ENCODE measurements at places on chromosomes 3 and 15. TPM values are rescaled to one million over a fixed set of nuclear protein-coding genes. Genes with fewer than 3 reads are reported as not detected.
A peak's percentile ranks its signal among the peaks of the same experiment; 100 is the strongest.

GRCh38 chr3:5264896-5265770 is 77.6 kb downstream of the EDEM1 start:
- DNase-seq: no peak

Gene GASK1A
- total RNA-seq: 22.6 TPM

Gene TUBGCP4
- total RNA-seq: 12.2 TPM

DNA sequence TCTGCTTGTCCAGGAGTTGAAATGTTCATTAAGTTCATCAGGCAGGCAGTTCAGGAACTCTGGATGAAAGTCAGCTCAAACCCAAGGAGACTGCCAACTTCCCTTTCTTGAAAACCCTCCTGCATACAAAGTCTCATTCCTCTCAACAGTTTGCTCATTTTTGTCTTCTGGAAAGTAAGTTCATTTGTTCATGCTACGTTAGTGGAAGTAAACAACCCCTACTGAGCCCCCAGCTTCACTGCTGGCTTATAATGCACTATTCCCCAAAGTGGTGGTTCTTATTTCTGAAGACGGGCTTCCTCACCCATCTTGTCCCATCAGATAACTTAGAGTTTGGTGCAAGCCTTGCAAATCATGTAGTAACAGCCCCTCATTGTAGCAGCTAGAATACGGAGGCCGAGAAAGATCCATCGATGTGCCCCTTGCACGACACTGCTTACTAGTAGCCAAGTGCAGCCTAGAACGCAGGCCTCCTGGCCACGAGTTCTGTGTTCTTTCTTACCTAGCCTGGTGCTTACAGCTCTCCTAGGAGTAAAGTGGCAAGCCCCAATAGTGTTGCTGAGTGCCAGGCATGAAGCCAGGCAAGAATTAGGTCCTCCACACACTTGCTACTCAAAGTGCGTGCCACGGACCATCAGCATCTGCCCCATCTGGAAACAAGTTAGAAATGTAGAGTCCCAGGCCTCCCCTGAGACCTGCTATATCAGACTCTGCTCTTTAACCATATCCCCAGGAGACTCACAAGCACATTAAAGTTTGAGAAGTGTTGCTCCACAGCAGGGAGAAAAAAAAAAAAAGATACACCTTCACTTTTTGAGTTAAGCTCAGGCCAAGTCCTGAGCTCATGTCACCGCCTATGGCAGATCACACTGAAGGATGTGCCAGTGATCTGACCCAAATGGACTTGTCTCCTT is 82.5 kb downstream of the RFTN1 start:
- DNase-seq: no peak

Gene GREM1
- total RNA-seq: 21.3 TPM

Gene CYP8B1
- not detected for total RNA-seq

Gene FGF7
- total RNA-seq: 178 TPM

Gene PLIN1
- 114 TPM for total RNA-seq

- no peak for DNase-seq
Observed at GRCh38 chr15:58360421-58361090, 71.2 kb upstream of the LIPC start.

DNA sequence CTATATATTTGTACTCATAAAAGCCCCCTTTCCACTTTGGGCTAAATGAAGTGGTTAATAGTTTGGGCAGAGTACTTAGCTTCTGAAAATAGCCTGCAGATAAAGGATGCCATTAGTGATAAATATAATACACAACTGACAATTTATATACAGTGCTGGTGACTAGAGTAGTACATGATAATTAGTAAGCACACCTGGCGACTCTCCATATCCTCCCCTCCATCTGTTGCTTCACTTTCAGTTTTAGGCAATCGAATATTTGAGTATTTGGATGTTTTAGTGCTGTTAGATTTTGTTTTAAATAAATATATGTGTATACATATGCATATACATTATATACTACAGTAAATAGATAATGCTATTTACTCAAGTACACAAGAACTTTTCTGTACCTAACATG is 35.9 kb upstream of the CHMP2B start:
- no peak for DNase-seq

Gene HRH1
- 3.9 TPM for total RNA-seq

GRCh38 chr3:79514069-79514468 is 253.7 kb downstream of the ROBO1 start:
- DNase-seq: no peak

- no peak for DNase-seq
Observed at GRCh38 chr3:25603703-25604102, 61.0 kb downstream of the TOP2B start.

Gene LARP6
- total RNA-seq: 72.5 TPM

Gene AGBL1
- total RNA-seq: not detected

- DNase-seq: no peak
Observed at GRCh38 chr3:141275511-141275910, 43.9 kb downstream of the PXYLP1 start.

Gene IGSF11
- 1.3 TPM for total RNA-seq

DNA sequence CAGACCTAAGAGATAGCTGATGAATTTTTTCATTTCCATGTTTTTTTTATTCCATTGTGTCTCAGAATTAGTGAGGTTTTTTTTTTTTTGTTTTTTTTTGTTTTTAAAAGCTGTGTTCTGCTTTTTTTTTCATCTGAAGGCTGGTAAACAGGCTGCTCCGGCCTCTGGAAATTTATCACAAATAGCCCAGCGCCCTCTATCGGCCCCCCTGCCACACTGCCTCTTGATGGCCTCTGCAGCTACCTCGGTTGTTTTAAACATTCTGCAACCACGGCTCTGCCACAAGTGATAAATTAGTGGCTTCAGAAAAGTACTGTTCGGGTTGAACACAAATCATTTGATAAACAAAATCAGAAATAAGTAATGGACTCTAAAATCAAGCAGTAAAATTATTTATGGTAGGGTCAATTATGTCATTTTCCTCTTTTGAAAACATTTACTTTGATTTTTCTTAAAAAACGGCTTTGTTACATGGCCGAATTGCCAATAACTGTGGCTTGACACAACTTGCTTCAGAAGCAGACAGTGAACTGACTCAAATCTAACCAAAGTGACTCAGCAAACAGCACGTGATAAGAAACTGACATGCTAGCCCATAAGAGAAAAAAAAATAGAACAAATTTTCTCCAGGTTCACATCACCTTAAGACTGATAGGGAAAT is 87.8 kb downstream of the RSL24D1 start:
- DNase-seq: peak; percentile 24

DNA sequence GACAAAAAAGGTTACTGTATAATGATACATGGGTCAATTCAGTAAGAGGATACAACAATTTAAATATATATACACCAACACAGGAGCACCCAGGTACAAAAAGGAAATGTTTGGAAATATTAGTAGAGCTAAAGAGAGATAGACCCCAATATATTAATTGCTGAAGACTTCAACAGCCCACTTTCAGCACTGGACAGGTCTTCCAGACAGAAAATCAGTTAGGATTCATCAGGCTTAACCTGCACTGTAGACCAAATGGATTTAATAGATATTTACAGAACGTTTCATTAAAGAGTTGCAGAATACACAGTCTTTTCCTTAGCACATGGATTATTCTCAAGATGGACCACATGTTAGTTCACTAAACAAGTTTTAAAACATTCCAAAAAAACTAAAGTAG is 845.9 kb upstream of the GBE1 start:
- DNase-seq: no peak

DNA sequence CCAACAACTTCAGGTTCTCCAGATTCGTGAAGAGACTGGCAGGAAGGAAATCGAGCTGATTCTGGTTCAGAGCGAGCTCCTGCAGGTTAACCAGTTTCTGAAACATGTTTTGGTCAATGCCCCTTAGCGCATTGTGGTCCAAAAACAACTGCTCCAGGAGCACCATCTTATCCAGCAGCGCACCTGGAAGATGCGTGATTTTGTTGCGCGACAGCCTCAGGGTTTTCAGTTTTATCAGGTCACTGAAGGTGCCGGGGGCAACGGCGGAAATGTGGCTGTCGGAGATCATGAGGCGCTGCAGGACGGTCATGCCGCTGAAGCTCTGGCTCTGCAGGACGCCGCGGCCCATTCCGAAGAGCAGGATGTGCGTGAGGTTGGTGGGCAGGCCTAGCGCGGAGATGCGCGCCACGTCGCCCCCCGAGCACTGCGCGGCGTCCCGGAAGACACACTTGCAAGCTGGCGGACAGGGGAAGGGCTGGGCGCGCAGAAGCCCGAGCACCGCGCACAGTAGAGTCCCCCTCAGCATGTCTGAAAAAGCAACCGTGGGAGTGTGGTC is 1.2 kb downstream of the GP5 start:
- no peak for DNase-seq

DNA sequence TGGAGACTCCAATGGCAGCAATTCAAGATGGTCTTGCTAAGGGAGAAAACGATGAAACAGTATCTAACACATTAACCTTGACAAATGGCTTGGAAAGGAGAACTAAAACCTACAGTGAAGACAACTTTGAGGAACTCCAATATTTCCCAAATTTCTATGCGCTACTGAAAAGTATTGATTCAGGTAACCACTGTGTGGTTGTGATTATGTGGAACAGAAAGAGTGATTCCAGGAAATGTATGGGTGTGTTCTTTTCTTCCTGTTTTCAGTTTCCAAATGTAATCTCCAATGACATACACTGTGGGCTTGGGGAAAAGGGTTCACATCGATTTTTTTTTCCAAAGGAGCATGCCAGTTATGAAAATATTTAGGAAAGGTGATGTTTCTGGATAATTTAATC is 10.9 kb downstream of the SCG3 start:
- DNase-seq: no peak

- no peak for DNase-seq
Observed at GRCh38 chr3:73411993-73412392, 212.7 kb downstream of the PDZRN3 start.

Gene GP5
- not detected for total RNA-seq

- DNase-seq: no peak
Observed at GRCh38 chr3:16512435-16513140, 911 bp downstream of the RFTN1 start.

DNA sequence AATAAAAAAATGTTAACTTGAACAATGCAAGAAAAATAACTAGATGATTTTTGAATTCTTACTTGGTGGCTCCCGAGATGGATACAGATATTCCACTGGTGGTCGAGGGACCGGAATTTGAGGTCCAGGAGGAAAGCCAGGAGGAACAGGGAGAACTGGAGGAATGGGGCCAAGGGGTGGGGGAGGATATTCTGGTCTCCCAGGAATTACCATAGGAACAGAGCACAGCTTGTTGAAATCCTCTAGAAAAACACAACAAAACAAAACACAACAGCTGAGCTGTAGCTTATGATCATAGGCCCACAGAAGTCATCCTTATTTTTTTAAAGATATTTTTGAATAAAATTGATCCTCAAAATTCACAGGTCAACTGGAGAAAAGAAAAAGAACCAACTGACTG is 129.4 kb downstream of the FBN1 start:
- DNase-seq: no peak

Gene PPP1R14D
- 1.3 TPM for total RNA-seq

Gene FETUB
- total RNA-seq: not detected

Gene NTRK3
- 23.6 TPM for total RNA-seq

DNA sequence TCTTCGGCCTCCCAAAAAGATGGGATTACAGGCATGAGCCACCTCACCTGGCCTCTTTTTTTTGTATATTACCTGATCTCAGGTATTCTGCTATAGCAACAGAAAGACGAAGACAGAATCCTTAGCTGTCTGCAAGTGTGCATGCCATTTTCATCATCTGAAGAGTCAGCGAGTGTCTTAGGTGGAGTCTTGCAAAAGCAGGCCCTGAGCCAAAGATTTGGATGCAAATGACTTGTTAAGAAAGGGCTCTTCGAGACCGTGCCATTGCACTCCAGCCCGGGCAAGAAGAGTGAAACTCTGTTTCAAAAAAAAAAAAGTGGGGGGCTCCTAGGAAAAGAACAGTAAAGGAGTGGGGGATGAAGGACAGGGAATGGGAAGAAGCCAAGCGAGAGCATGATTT is 10.2 kb upstream of the TRIM69 start:
- no peak for DNase-seq

- DNase-seq: no peak
Observed at GRCh38 chr3:10709110-10709781, 106.8 kb upstream of the SLC6A11 start.

DNA sequence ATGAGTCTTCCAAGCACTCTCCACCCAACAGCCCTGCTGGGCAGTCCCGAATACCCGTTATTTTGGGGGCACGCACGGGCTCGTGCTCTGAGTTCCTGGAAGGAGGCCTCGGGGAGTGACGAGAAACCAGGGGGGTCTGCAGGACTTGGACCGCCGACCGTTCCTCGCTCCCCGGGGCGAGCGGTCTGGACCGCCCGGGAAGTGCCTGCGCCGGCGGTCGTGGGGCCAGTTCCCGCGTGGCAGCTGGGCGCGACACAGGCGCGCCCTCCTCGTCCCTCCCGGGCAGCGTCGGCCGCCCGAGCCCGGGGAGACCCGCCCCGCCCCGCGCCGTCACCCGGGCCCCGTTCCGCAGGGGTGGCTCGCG is 387 bp downstream of the GNB4 start:
- peak; percentile 50 for DNase-seq

DNA sequence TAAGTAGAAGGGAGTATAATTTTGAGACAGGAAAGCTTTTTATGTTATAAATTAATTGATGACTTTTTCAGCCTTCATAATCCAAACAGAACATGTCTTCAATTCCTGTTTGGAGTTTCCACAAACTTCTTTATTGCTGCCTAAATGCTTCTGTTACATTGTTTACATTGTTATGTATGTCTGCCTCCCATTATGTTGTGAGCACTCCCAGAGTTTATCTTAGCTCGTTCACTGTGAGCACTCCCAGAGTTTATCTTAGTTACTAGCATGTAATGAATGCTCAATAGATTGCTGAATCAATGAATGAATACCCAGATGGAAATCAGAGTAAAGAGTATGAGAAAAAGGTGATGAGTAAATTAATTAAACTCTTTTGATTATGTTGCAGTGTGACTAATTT is 1178.0 kb downstream of the ROBO1 start:
- DNase-seq: no peak

- no peak for DNase-seq
Observed at GRCh38 chr3:122493296-122493695, 21.4 kb downstream of the KPNA1 start.

Gene LDHAL6B
- total RNA-seq: not detected

GRCh38 chr15:98177966-98178592 is 217.6 kb downstream of the ARRDC4 start:
- peak; percentile 19 for DNase-seq

Measured in breast epithelium (tissue), 4 donors.